ENCODE measurements at places on chromosomes 1 and 21.

GRCh38 chr1:161139766-161140165 is 7.3 kb upstream of the DEDD start:
- DNase-seq, result no peak

- no peak for DNase-seq
Measured at GRCh38 chr1:228295201-228295600, 87.4 kb downstream of the OBSCN start.

DNA sequence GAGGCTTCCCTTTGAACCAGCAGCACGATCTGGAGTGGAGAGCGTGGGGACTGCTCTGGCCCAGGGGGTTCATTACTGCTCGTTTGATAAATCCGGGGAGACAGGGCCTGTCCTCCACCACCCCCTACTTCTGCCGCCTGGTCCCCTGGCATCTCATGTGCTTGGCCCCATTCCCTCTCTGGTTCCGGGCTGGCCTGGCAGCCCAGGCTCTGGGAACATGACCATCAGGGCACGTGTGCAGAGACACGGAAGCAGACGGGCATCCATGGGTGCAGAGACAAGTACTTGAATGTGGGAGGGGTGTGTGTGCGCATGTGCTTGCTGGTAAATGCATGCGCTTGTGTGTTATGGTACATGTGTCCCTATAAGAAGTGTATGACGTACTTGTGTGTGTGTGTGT is 75.5 kb downstream of the KIRREL1 start:
- DNase-seq, result no peak

- no peak for DNase-seq
Measured at GRCh38 chr1:50878434-50878833, 81.6 kb downstream of the FAF1 start.

- no peak for DNase-seq
Measured at GRCh38 chr1:109910963-109911798, 532 bp downstream of the CSF1 start.

Data from stimulated activated CD4-positive, alpha-beta T cell treated with anti-CD3 and anti-CD28 coated beads, Interleukin-1b, Interleukin-23, amount 100 ng/mL, for 1 hour (primary cell).